Stimulated activated CD8-positive, alpha-beta memory T cell treated with anti-CD3 and anti-CD28 coated beads, Interleukin-4, amount 100 ng/mL, for 1 hour (primary cell): ENCODE measurements at places on chromosomes 4 and X.

GRCh38 chrX:113675278-113675677, 834.6 kb upstream of the AMOT start:
- DNase-seq, result no peak

- DNase-seq, result no peak
Measured at GRCh38 chr4:11624370-11624769, 195.7 kb upstream of the HS3ST1 start.

DNA sequence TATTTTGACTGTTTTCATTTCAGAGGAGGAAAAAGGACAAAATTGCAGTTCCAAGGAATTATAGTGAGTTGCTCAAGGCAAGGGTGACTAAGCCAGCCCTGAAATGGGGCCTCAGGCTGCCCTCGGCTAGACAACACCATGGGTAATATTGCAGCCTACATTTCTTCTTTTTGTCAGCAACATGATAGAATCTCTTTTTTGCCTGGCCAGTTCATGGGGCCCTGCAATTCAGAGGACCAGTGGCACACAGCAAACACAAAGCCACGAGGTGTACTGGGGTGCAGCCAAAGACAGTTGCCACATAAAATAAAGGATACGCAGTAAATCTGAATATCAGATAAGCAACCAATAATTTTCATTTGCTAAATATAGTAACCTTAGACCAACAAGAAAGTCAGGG, 41.8 kb downstream of the RBM47 start:
- no peak for DNase-seq

DNA sequence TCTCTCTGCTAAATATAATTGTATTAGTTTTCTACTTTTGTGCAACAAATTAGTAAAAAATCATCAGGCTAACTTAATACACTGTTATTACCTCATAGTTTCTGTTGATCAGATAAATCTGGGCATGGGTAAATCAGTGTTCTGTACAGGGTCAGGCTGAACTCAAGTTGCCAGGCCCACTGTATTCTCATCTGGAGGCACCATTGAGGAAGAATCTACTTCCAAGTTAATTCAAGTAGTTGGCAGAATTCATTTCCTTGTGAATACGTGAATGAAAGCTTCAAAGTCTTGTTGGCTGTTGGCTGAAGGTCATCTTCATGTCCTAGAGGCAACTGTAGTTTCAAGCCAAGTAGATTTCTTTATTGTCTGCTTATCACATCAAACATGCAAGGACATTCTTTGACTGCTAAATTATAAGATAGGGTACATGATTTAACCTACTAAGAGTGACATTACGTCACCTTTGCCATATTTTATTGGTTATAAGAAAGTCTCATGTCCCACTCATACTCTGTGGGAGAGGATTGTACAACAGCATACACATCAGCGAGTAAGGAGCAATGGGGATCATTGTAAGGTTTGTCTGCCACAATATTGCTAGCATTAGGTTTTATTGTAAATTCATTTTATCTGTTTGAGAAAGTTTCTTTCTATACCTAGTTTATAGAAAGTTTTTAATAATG, 1219.0 kb downstream of the ARAP2 start:
- no peak for DNase-seq

DNA sequence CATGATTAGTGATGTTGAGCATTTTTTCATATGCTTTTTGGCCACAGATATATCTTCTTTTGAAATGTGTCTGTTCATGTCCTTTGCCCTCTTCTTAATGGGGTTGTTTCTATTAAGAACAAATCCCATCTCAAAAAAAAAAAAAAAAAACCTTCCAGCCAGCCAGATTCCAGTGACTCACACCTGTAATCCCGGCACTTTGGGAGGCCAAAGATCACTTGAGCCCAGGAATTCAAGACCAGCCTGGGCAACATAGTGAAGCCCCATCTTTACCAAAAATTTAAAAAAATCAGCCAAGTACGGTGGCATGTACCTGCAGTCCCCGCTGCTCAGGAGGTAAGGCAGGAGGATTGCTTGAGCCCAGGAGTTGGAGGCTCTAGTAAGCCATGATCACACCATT, 5.1 kb downstream of the RAB33B start:
- DNase-seq, result no peak

- no peak for DNase-seq
Measured at GRCh38 chr4:149896432-149896831, 80.8 kb upstream of the IQCM start.

GRCh38 chrX:153924149-153924861, 1.8 kb downstream of the ARHGAP4 start:
- no peak for DNase-seq

DNA sequence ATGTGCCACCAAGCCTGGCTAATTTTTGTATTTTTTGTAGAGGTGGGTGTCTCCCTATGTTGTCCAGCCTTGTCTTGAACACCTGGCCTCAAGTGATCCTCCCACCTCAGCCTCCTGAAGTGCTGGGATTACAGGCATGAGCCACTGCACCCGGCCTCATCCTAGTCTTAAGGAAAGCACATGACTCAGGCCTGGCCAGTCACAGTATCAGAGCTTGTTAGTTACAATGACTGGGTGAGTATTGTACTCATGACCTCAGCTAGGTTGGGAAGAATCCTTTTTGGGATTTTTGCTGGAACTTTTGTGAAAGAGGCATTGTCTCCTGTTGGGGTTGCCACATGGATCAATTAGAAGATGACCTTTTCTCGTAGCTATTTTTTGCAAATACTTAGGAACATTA, 292.8 kb downstream of the RAPGEF2 start:
- DNase-seq, result no peak

DNA sequence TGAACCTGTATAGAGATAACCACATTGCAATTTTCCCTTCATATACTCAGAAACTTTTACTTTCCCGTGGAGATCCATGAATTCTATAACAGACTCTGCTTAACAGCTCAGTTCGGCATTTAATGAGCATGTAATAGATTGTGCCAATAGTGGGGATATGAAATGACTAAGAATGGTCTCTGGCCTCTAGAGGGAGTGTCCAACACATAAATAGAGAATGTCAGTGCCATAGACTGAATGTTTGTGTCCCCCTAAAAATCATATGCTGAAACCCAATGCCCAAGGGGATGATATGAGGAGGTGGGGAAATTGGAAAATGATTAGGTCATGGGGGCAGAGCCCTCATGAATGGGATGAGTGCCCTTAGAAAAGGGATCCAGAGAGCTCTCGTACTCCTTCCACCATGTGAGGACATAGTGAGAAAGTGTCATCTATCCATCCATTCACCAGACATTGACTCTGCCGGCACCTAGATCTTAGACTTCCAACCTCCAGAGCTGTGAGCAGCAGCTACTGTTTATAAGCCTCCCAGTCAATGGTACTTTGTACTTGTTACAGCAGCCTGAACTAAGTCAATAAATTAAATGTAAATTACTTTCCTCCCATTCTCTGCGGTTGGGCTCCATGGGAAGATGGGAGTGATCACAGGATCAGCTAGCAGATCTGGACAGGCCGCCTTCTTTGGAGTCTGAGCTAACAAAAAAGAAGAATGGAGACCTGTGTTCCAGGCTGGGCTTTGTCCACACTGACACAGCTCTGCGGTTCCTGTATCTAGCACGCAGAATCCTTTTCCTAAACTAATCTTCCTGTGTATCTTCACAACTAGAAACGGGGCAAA, 28.1 kb upstream of the HPSE start:
- DNase-seq, result no peak

- DNase-seq, result no peak
Measured at GRCh38 chr4:53622739-53623151, 31.5 kb upstream of the LNX1 start.

DNA sequence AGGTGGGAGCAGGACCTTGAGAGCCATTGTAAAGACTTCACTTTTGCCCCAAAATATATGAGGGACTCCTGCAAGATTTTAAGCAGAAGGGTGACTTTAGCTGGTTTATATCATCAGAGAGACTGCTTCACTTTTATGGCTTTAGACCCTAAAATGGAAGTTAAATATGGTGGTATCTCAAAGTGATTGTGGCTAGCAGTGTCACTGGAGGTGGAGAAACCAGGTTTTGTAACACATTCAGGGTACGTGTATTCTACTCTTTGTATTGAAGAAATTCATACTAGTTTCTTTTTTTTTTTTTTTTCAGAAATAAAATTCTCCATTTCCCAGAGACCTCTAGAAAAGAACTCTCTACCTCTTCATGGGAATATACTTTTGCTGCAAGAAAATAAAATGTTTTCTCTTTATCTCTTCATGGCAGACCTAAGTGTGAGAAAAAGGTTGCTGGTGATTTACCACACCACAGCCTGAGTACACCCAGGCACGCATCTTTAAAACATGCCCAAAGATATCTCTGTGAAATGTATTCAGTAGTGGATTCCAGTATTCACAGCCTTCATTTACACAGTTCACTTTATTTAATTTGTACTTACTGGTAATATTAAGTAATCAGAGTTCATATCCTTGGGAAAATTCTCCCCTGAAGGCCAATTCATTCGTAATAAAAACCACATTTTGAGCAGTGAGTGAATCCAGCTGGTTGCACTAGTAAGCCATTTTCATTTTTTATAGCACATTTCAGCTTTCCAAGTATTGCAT, 74.3 kb upstream of the GUCY1A1 start:
- DNase-seq, result no peak

GRCh38 chrX:39199429-39199828, 398.2 kb downstream of the MID1IP1 start:
- no peak for DNase-seq

DNA sequence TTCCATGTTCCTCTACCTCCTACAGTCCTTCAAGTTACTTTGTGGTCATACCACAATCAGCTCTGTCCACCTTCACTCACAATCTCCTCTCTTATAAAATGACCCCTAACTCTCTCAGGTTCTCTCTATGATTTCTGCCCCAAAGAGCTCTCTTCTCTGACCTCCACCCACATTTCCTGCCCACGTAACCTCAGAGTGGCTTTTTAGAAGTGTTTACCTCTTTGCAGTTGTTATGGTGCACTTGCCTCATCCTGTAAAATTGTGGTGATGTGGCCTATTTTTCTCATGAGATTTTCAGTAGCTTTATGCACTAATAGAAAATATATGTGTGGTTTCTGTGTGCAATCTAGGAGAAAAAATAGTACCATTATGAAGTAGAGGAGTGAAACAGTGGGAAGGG, 215.8 kb downstream of the PACRGL start:
- peak; percentile 6 for DNase-seq

DNA sequence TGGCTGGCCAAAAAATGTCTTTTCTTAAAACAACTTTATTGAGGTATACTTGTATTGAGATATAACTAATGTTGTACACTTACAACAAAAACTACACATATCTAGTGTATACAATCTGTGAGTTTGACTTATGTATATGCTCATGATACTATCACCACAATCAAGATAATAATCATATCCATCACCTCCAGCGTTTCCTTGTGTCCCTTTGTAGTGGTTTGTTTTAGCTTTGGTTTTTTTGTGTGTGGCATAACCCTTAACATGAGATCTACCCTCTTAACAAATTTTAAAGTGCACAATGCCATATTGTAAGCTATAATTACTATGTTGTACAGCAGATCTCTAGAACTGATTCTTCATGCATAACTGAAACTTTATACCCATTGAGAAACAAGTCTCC, 13.4 kb upstream of the PCSK1N start:
- no peak for DNase-seq

DNA sequence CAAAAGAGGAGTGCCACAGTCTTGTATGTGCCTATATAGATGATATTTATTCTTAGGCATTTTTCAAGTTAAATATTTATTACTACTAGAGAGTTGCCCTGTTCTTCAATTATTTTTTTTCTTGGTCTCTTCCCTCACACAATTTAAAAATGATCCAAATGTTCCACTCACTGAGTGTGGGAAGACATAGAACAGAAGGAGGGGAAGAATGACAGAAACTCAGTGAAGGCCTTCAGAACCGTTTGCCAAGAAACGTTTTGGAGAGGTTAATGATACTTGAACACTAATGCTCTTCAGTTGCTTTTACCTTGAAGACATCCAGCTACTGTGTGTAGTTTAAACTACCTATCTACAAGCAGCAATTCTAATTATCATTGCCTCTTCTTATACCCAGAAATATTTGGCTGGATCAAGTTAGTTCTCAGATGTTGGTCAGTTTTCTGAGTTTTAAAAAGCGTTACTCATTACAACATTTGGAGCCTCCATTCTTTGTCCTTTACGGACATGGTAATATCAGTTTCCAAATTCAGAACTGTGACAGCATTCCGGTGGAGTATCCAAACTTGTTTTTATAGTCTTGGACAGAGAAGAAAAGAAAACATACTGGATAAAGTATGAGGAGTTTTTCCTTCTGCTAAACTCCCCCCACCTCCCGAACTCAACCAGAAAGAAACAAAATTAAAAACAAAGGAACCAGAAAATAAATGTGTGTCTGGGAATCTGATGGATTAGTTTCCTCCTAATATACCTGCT, 389.7 kb downstream of the SPRY1 start:
- DNase-seq, result no peak

- no peak for DNase-seq
Measured at GRCh38 chr4:85821688-85822455, 346.9 kb downstream of the ARHGAP24 start.

DNA sequence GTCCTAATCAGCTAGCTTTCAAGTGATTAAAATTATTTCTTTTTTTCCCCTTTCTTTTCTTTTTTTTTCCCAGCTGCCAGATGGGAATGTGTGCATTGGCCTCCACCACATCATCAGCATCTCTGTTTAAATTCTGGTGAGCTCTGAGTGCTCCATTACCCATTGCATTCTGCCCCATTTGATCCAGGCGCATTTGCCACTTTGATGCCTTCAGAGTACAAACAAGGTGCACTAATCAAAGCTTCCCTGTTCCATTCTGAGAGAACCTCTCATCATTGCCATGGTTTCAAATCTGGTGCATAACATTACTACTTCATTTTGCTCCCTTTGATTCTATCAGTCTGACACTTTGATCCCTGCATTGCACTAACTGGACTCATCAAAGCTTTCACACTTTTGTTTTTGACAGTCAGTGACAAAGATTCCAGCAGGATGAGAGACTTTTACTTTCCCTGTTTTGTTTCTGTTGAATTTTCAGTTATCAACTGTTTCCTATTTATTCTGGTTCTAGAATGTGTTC, 238.8 kb upstream of the PCDH10 start:
- no peak for DNase-seq

GRCh38 chr4:72743078-72743477, 174.1 kb upstream of the ADAMTS3 start:
- DNase-seq, result no peak

DNA sequence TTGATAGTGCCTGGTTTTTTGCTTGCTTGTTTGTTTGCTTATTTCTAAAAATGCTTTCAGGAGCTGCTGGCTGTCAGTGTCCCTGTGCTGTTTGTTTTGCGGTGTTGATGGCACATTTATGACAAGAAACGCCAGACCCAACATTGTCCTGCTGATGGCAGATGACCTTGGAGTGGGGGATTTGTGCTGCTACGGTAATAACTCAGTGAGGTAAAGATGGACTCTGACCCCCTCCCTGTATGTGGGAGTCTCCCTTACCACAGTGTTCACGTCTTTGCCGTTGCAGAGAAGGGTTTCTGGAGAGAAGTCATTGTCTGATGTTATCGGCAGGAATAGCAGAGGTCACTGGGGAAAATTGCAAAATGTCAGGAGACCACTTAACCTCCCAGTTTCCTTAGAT, at the start of gene ARSH:
ARSH (plus strand) TSS at position 52 of the 400 bp plus-strand sequence; CDS start at position 119, 67 bp downstream.
- no peak for DNase-seq

DNA sequence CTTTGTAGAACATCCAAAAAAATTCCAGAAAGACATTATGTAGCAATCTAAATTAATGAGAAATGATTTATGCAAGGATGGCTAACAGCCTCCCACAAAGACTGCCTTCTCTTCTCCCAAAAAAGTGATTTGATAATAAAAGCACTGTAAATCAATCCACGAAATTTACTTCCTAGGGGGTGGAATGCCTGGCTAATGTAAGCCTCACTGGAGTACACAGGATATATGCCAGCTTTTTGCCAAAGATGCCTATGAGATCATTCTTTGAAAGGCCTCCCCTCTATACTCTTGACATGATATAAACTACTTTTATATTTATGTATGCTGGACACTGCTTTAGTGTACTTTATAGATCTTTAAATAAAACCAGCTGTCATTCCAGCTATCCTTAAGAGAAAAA, 211.1 kb downstream of the ADAMTS3 start:
- DNase-seq, result no peak
